Mesothelial cell of epicardium (in vitro differentiated cells): ENCODE measurements at places on chromosomes 7 and 10. TPM values are rescaled to one million over a fixed set of nuclear protein-coding genes. Genes with fewer than 3 reads are reported as not detected.

Gene OR6B1
- total RNA-seq = not detected in 3 replicates

Gene PRTFDC1
- 26.3 to 27.5 TPM (median 27.0 TPM) in 3 replicates for total RNA-seq

Gene CPED1
- 23.9 to 26.4 TPM (median 25.6 TPM) in 3 replicates for total RNA-seq

Gene GNGT1
- not detected in 3 replicates for total RNA-seq
